Fibroblast of upper back skin (primary cell): ENCODE measurements at places on chromosomes 7 and 10.
A peak's percentile ranks its signal among the peaks of the same experiment; 100 is the strongest.

DNA sequence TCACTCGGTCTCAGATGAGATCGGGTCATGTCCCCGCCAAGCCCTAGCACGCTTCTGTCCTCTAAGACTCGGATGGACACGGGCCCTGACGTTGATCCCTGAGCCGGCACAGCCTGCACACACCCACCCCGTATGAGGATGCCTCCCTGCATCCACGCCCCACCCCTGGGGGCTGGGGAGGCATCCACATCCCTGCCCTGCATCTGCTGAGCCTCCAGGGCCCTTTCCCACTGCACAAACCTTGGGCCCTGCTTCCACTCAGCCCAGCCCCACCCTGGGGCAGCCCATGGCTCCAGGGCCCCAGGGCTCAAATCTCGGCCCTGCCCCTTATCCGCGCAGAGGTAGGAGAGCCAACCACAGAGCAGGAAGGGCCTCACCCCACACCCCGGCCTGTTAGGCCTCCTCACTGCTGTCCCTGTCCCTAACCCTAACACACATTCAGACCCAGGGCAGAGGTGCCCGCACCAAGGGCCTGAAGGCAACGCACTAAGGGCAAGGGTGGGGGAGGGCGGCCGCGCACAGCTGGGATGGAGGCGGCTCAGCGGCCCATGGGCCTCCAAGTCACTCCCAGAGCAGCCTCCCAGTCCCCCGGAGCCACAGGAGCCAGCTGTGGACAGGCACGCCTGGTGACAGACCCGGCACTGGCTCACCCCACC lies 9.5 kb upstream of the MICALL2 start:
- no peak for DNase-seq

- DNase-seq, result no peak
Observed at GRCh38 chr10:133285217-133285616, 8.5 kb upstream of the ADAM8 start.

DNA sequence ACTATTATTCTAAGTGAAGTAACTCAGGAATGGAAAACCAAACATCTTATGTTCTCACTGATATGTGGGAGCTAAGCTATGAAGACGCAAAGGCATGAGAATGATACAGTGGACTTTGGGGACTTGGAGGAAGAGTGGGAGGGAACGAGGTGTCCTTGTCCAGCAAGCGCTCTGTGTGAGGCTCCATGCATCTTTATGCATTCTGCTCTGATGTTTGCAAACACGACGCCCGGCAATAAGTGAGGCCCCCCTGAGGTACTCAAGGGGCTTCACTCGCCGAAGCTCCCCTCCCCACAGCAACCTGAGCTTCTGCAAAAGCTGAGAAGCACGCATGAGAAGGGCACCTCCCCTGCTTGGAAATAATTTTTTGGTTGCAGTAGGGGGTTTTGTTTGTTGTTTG lies 103.3 kb downstream of the LHPP start:
- DNase-seq, result no peak

GRCh38 chr7:82317257-82317721 lies 126.3 kb downstream of the CACNA2D1 start:
- no peak for DNase-seq

GRCh38 chr7:22137466-22137865 lies 191.8 kb upstream of the CDCA7L start:
- peak; percentile 43 for DNase-seq

DNA sequence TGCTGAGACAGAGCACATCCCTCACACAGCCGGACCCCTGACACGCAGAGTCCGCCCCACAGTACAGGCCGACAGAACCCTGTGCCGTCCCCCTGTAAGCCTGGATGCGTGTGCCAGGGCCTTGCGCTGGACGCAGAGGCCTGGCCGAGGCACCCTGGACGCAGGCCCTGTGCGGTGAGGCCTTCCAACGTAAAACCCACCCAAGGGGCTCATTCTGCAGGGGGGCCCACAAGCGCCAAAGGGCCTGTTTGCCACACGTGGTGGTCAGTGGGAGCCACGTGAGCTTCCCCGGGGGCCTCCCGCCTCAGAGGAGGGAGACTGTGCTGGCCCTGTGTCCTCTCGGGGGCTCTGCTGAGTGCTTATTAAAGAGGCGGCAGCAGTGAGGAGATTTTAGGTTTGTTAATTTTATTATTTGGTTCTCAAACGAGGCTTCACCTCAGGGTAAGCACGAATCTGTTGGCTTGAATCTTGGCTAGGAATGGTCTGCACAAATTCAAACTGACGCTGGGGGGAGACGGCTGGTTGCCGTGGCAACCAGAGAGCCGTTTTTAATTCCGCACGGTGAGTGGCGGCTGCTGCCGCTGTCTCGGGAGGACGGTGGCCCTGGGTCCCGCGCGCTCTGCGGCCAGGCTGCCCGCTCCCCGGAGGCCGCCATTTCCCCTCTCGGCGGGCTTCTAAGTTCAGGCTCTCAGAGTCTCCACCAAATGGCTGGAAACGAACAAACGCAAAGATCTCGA lies 4.9 kb upstream of the ADGRA1 start:
- no peak for DNase-seq

GRCh38 chr7:77252506-77252905 lies 52.9 kb upstream of the FGL2 start:
- DNase-seq, result no peak

GRCh38 chr10:31808258-31809218 lies 120.1 kb downstream of the ARHGAP12 start:
- peak; percentile 85 for DNase-seq

DNA sequence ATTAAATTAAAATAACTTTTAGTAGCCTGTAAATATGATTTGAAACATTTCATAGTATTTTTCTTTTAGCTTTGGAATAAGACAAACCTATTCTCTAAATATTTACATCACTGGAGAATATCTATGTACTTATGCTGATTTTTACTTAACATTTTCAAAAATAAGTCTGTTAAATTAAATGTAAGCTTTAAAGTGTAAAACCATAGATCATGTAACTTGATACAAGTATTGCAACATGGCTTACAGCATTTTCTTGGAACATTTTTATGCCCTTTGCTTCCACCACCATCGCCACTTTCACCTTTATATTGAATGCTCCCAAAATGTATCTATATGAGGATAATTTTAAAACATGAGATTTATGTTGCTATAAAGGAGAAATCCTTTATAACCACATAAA lies 427.1 kb downstream of the GFRA1 start:
- DNase-seq, result no peak

GRCh38 chr10:86193841-86194240 lies 172.8 kb downstream of the GRID1 start:
- DNase-seq, result no peak

DNA sequence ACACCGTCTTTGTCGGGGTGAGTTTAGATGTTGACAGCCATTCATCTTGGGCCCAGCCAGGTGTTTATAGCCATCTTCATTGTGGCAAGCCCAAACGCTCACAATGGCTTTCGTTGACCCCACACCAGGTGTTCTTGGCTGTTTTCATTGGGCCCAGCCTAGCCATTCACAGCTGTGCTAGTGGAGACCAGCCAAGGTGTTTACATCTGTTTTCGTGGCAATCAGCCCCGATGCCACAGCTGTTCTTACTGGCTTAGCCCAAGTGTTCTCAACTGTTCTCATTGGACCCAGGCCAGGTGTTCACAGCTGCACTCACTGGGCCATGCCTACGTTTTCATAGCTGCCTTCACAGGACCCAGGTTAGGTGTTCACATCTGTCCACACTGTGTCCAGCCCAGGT lies 7.7 kb downstream of the FRG2B start:
- DNase-seq, result no peak

DNA sequence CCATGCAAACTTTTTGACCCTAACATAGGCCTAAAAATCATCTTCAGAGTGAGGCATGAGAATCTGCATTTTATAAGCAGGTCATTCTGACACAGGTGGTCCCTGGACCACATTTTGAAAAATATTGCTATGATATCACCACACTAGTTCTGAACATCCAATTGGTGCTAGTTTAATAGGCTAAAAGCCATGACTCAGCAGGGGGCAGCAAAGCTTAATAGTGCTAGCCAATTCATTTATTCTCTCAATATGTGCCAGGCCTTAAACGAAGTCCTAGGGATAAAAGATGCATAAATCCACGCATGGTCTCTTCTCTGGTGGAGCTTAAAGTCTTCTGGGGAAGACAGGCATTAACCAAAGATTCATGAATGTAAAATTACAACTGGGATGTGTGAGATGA lies 10.2 kb upstream of the SLC25A28 start:
- peak; percentile 64 for DNase-seq

DNA sequence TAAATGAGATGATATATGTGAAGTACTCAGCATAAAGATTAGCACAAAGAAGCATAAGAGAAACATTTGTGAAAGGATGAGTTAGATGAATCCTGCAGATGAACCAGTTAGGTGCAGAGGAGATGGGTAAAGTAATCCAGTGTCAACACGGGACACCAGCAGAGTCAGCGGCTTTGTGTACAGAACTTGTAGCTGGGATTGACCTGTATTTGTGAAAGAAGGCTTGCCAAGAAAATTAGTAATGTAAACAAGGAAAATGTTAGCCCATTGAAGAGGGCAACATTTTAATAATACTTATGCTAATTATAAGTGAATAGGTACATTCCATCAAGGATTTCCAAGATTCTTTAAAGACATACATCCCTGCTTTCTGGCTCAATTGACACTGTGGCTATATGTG lies 255.7 kb downstream of the PTEN start:
- DNase-seq, result no peak

DNA sequence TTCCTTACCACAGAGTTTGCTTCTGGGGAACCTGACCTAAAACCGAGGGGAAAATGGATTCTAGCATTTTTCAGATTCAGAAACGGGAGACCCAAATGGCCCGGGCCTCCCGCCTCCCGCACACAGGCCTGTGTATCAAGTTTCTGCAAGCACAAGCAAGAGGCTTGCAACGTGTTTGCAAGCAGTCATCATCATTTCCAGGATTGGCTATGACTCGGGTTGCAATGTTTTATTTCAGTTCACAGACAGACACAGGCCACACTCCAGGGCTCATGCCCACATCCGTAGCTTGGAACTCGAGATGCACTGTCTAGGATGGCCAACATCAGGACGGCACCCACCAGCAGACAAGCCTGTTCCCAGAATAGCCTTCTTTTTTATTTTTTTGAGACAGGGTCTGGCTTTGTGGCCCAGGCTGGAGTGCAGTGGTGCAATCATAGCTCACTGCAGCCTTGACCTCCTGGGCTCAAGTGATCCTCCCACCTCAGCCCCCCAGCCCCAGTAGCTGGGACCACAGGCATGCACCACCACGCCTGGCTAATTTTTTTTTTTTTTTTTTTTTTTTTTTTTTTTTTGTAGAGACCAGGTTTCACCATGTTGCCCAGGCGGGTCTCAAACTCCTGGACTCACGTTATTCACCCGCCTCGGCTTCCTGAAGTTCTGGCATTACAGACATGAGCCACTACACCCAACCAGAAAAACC lies 68.1 kb upstream of the FOXK1 start:
- peak; percentile 87 for DNase-seq

- DNase-seq, result peak; percentile 13
Observed at GRCh38 chr7:84484502-84485079, 290.0 kb upstream of the SEMA3A start.

GRCh38 chr7:91089382-91089963 lies 174.8 kb upstream of the FZD1 start:
- peak; percentile 52 for DNase-seq

DNA sequence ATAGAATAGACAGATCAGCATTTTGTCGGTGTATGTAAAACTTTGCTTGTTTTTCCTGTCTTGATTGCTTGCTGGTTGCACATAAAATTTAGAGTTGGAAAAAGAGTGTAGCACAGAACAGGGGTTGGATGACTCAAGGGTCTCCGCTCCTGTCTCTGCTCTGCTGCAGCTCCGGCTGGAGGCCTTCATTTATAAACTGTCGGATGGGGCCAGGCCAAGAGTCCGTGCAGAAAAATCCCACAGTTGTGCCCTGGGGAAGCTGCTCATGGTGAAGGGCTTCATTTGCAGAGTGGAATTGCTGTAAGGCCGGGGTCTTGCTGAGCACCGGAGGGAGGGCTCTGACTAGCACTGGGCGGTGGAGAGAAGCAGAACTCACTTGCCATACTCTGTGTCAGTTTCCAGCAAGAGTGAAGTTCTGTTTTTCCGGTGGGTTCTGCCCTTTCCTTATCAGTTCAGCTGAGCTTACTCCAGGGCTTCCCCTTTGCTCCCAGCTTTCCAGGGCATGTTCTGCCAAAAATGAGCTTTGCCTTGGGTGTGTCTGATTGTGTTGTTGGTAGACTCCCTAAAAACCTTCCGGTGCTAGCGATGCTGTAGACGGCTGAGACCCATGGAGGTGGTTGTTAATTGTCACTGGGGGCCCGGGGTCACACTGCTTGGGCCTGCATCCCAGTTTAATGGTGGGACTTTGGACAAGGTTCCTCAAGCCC lies 67.2 kb downstream of the CAMK1D start:
- DNase-seq, result no peak

- no peak for DNase-seq
Observed at GRCh38 chr7:128265156-128265905, 24.3 kb downstream of the LEP start.

DNA sequence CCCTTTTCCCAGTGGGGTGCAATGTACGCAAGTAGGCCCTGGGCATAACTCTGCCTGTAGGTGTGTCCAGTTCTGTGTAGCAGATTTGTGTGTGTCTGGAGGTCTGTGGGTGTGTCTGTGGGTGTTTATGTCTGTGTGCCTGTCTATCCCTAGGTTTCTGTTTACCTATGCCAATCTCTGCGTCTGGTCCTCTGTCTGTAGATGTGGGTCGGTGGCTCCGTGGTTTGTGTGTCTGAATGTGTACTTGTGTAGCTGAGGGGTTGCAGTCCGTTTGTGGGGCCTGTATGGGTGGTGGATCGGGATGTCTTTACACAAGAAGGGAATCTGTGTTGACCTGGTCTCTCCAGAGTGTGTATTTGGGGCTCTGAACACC lies 932 bp downstream of the NYAP1 start:
- no peak for DNase-seq

DNA sequence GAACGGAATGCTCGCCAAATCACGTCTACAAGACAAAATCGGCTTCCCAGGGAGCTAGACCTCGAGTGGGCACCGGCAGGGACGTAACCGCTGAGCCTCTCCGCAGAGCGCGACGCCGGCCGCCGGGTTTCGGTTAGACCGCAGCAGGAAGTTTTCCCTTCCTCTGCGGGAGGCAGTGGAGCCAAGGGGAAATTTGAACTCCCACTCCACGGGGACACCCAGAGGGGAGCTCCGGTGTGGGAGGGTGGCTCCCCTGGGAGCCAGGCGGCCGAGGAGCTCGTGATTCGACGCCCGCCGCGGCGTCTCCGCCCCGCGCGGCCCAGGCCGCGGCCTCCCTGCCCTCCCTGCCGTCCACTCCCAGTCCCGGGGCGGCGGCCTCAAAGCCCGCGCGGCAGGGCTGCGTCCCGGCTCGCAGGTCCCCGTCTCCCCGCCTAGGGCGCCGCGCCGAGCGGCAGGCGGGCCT lies 426 bp downstream of the SYPL1 start:
- DNase-seq, result peak; percentile 41
